ENCODE measurements at places on chromosomes 13 and 19. TPM values are rescaled to one million over a fixed set of nuclear protein-coding genes. Genes with fewer than 3 reads are reported as not detected.
A peak's percentile ranks its signal among the peaks of the same experiment; 100 is the strongest.

The CEBPG gene
- total RNA-seq: 34.3 TPM

The LGALS14 gene
- not detected for total RNA-seq

GRCh38 chr13:44806826-44807225 is 182.4 kb downstream of the NUFIP1 start:
- DNase-seq: no peak

DNA sequence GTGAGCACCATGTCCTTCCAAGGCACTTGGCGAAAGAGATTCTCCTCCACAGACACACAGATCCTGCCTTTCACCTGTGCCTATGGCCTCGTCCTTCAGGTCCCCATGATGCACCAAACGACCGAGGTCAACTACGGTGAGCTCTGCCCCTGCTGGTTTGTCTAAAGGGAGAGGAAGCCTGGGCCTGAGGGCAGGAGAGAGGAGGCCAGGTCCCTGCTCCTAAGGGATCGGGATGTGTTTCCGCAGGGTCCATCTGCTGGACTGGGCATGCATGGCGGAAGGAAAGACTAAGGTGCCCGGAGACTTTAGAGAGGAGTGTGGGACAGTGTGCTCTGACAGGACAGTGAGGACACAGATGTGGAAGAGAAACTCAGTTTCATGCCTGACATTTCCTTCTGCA is 7.6 kb downstream of the SERPINE3 start:
- DNase-seq: no peak

DNA sequence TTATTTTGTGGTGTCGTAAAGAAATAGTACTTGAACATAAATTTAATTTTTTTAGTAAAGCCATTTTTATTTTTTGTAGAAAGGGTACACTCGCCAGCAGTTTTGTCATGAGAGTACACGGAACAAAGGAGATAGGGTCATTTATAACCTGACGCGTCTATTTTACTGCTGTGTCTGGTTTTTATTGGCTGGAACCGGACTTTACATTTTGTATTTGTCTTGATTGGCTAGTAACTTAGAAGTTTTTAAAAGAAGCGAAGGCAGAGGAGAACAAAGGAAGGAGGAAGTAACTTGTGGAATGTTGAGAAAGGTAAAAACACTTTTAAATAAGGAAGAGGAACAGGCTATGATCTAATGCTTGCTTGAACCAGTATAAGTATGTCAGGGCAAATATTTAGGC is 43.5 kb downstream of the TRPM4 start:
- DNase-seq: no peak

DNA sequence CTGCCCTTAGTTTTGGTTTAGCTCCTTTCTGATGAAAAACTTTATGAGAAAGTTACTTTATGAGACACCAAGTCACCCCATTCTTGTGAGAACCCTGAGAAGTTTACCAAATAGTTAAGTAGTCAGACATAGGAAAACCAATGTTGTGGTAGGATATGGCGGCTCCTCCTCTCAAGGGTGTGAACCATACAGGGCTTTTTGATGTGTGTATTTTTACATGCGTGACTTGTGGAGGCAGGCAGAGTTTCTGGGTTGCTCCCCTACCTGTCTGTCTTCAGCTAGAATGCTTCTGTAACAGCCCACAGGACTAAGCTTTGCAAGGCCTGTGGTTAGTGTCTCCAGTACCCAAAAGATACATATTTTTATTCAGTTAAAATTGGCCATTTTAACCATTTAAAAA is 18.3 kb downstream of the UBAC2 start:
- no peak for DNase-seq

DNA sequence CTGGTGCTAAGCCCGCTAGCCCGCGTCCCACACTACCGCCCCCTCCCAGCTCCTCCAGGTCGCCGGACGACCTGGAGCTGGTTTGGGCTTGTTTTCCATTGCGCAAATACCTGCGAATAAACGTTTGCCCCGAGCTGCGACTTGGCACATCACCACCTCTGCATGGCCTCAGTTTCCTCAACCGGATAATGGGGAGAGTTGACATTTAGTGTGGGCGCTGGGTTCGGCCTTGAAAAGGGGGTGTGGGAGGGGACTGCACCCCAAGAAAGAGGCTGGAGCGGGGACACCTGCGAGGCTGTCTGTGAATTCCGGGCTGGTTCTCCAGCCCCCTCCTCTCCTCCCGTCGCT is 11.0 kb upstream of the JUND start:
- DNase-seq: no peak

GRCh38 chr19:37007587-37008220 is 70.5 kb upstream of the ZNF420 start:
- peak; percentile 40 for DNase-seq

DNA sequence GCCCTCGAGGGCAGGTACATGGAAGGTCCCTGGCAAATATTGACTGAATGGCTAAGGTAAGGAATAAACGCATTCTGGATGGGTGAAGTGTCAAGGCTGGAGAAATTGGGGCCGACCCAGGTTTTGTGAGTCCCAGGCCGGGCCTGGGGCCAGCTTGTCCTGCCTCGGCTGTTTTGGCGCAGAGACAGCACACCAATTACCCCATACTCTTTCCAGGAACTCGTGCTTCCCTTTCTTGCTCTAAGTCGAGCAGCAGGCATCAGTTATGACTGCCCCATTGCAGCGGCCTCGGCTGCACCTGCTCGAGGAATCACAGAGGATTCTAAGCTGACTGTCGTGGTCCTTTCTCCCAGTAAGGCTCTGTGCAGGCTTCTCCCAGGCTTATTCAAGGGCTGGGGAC is 67.1 kb downstream of the ZNF536 start:
- DNase-seq: no peak
